Sigmoid colon (tissue), 7 donors: ENCODE measurements at places on chromosomes 1 and 21.
A peak's percentile ranks its signal among the peaks of the same experiment; 100 is the strongest.

DNA sequence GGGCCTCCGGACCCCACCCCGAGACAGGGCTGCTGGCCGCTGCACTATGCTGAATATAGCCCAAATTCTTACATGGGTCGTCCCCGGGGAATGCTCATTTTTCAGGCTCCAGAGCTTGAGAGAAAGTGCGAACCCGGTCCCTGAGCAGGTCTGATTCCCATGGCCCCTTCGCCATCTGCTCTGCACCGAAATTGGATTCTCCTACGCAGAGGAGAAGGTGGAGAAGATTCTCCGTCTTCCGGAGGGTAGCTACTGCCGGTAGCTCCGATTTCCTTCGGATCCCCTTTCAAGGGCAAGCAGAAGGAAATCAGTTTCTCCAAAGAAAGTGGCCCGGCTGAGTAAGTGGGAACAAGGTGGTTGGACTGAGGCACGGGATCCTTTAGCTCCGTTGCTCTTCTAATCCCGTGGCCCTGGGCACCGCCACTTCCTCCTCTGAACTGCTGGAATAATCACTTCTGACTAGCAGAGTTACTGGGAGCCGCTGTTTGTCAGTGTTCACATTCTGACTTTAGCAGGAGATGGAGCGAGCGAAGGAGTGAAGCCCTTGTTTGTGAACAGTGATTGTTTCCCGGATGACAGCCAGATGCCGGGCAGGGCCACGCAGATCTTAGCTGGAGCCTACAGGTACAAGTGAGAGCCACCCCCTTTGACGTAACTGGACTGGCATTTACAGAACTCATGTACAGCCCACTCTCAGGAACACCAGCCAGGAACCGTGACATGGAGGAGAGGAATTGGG, 1.1 kb upstream of the ZNF496 start:
- peak; percentile 79 for DNase-seq

GRCh38 chr1:159090286-159091179, 14.0 kb upstream of the AIM2 start:
- DNase-seq = no peak

DNA sequence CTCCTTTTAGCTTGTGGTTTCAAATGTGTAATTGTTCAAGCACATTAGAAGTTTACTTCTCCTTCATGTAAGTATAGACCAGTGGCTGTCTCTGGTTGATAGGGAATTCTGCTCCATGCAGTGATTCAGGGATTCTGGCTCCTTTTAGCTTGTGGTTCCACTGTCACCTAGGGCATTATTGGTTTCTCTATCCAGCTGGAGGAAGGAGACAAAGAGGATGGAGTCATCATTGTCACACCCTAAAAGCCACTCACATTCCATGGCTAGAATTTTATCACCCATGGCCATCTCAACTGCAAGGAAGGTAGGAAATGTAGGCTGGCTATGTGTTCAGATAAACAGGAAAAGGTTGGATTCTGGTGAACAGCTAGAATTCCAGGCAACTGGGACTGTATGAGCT, 131.2 kb downstream of the URB2 start:
- no peak for DNase-seq

- no peak for DNase-seq
Measured at GRCh38 chr1:33649759-33650158, 177.3 kb downstream of the ZSCAN20 start.

- no peak for DNase-seq
Measured at GRCh38 chr1:89725631-89726030, 92.7 kb downstream of the LRRC8C start.

DNA sequence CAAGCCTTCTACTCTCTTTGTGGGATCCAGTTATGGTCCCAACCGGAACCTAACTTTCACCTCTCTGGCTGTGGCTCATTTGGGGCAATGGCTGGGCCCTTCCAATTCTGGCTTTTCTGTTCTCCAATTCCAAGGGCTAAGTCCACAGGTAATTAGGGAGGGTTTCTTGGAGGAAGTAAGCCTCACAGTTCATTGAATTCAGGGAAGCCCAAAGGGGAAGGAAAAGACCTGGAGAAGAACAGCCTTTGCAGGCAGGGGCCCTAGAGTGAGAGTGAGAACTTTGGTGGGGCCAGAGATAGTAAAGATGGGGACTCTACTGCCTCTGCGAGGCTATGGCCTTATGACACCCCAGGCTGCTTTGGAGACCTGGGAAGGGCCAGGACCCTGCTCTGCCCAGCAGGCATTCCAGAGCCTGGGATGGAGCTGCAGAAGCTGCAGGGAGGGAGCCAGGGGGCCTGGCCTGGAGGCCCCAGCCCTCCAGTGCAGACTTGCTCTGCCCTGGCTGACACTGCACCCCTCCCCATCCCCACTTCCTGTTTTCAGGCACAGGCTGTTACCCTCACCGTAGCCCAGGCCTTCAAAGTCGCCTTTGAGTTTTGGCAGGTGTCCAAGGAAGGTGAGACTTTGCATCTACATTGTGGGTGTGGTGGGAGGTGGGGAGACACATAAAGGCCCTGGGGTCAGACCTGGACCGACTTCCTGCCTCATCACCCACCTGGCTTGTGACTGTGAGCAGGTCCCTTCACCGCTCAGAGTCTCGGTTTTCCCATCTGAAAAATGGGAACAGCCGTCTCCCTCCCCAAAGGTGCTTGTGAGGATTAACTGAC, 18.9 kb downstream of the LDLRAP1 start:
- no peak for DNase-seq

GRCh38 chr1:72186733-72187307, 95.5 kb downstream of the NEGR1 start:
- no peak for DNase-seq

GRCh38 chr1:3494321-3495308, 40.1 kb downstream of the ARHGEF16 start:
- DNase-seq = no peak

DNA sequence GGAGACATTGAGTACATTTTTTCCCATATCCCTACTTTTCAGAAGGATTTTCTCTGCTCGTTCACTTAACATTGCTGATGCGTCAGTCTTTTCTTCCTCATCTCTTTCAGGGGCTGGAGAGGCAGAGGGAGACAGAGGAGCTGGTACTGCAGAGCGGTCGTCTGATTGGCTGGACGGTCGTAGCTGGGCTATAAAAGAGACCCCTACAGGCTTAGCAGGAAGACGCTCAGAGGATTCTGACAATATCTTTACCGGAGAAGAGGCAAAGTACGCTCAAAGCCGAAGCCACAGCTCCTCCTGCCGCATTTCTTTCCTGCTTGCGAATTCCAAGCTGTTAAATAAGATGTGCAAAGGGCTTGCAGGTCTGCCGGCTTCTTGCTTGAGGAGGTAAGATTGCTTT, at the start of gene RGS4:
TSS of gene RGS4 (plus strand) at position 220 of the 400 bp plus-strand sequence. CDS start at position 344, 124 bp downstream.
- DNase-seq = peak; percentile 79

DNA sequence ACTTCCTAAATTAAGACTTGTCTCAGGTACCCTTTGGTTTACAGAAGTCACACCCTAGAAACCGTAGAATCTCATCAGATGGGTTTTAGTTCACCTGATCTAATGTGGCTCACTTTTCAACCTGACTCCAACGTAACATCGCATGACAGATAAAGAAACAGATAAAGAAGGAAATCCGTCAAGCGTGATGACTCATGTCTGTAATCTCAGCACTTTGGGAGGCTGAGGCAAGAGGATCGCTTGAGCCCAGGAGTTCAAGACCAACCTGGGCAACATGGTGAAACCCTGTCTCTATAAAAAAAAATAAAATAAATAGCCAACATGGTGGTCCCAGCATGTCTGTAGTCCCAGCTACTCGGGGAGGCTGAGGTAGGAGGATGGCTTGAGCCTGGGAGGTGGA, 97.3 kb downstream of the SPSB1 start:
- no peak for DNase-seq

- DNase-seq = no peak
Measured at GRCh38 chr1:177913762-177914540, 55.9 kb downstream of the SEC16B start.

GRCh38 chr1:1169429-1170214, 4.1 kb upstream of the TTLL10 start:
- no peak for DNase-seq

- DNase-seq = no peak
Measured at GRCh38 chr1:231856894-231857293, 230.3 kb downstream of the DISC1 start.

GRCh38 chr1:214022229-214022791, 34.5 kb downstream of the PROX1 start:
- no peak for DNase-seq

DNA sequence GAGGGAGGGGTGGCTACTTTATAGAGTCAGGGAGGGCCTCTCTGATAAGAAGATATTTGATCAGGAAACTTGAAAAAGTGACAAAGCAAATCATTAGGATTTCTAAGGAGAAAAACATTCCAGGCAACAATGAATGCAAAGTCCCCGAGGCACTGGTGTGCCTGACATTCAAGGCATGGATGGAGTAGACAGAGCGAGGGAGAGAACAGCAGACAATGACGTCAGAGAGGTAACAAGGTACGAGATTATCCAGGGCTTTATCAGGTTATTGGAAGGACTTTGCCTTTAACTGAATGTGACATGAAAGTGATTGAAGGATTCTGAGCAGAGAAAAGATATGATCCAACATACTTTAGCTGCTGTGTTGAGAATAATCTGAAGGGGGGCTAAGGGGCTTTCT, 72.4 kb upstream of the GNG4 start:
- DNase-seq = no peak

DNA sequence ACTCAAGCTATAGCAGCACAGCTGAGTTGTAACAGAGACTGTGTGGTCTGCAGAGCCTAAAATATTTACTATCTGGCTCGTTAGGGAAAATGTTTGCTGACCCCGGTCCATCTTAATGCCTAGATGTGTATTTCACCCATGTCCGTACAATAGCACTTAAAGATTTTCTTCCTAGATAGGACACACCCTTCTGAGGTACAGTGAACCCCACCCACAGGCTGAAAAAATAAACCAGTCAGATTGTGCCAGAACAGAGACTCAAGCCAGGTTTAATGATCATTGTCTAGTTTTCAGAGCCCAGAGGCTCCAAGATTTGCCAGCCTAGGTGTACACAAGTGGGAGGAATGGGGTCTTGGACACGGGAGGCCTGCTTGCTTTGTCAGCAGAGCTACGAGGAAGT, 5.6 kb downstream of the AMIGO1 start:
- DNase-seq = no peak

- DNase-seq = no peak
Measured at GRCh38 chr1:242196101-242196500, 197.2 kb upstream of the MAP1LC3C start.

DNA sequence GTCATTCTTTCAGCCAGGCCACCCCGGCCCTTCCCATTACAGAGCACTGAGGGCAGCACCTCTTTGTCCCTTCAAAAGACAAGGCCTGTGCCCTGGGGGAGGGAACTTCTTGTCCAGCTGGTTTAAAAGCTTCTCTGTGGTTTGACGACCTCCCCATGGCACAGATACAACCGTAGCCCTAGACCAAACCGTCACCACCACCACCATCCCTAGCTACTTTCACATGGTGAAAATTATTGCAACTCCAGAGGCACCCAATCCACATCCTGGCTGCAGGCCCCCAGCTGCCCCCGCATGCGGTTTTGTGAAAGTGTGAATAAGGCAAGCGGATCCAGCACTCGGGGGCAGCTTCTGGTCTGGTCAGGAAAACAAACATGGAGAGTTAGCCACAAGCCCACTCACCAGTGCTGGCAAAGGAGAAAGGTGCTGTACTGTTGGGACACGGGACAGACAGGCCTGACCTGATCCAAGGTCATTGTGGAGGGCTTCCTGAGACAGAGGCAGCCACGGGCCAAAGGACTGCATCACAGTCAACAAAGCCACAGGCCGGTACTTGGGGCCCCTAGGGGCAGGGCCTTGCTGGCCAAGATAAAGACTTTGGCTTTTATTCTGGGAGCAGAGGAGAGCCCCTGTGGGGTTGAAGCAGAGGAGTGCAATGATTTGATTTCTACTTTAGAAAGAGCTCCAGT, 31.2 kb downstream of the CDCA8 start:
- DNase-seq = peak; percentile 44

GRCh38 chr21:42038826-42039425, 28.8 kb upstream of the ZBTB21 start:
- no peak for DNase-seq
